NCI-H1694 treated with DMSO at 0.1 percent for 48 hours (cell line): ENCODE measurements at places on chromosomes 7 and 10.

- no peak for DNase-seq
These were observed 11.9 kb downstream of the ERCC6 start for GRCh38 chr10:49527061-49527460.

DNA sequence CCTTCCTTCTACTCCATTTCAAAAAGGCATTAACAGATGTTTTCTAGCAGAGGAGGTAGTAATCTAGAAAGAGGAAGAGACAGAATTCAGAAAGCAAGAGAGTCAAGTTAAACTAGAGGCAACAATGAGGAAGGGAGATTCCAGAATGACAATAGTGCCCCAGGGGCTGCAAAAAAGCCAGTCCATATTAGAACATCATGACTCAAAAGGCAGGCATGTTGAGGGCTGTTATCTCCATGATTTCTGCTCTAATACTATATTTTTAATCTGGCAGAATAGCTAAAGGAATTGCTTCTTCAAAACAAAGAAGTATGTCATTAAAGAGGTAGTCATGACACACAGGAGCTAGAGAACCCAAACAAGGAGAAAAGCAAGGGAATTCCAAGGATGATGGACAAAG lies 599.6 kb downstream of the INHBA start:
- no peak for DNase-seq

DNA sequence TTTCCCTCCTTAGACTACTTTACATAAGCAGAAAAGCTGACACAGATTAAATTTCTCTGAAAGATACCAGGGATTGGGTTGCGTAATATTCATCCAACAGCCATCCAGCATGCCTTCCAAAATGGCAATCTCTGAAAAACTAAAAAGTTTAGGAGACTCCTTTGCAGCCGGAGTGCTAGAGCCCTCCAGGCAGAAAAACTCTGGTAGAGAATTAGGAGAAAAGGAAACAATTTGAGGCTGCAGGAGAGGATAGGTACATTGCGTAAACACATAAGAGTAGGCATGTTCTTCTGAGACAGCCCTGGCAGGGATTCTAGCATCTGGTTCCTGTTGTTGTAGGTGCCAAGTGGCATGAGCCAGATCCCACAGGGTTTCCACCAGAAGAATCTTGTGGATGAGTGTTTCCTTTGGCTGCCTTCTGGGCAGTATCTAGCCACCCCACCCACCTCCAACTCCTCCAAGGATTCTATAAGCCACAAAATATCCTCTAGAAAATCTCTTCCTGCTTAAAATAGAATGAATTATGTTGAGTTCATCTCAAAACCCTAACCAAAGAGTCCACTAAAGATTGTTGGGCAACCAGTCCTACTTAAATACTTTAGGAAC lies 402.4 kb downstream of the HGF start:
- no peak for DNase-seq

DNA sequence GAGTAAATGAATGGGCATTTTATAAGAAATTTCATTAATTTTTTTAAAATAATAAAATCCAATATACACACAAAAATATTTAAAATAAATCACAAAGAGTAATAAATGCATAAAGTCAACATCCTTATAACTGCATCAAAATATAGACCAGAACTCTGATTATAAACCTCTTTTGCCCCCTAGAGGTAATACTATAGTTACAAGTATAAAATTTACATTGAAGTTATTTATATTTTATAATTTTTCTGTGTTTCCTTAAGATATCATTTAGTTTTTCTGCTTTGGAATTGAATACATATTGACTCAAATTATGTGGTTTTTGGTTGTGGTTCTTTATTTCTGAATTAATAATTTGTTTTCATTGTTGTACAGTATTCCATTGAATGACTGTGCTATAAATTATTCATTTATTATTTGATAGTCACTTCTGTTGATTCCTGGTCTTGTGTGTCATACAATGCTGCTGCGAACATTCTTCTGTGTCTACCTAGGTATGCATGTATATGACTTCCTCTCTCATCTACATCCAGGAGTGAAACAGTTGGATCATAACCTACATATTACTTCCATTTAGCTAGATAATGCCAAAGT lies 673.6 kb downstream of the IPMK start:
- no peak for DNase-seq

DNA sequence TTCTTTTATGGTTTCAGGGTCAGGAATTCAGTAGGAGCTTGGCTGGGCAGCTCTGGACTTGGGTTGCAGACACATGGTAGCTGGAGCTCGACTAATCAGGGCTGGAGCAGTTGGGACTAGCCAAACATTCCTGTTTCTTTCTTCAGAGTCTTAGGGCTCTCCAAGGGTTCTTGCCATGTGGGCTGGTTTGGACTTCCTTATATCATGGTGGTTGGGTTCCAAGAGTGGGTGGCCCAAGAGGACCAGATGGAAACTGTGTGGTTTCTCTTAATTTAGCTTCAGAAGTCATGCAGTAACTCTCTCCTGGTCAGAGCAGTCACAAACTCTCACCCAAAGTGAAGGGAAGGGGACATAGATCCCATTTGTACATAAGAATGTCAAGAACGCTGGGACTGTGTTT lies 270.1 kb upstream of the FZD1 start:
- DNase-seq, result no peak

- no peak for DNase-seq
These were observed 78.4 kb upstream of the AFAP1L2 start for GRCh38 chr10:114482480-114483304.

DNA sequence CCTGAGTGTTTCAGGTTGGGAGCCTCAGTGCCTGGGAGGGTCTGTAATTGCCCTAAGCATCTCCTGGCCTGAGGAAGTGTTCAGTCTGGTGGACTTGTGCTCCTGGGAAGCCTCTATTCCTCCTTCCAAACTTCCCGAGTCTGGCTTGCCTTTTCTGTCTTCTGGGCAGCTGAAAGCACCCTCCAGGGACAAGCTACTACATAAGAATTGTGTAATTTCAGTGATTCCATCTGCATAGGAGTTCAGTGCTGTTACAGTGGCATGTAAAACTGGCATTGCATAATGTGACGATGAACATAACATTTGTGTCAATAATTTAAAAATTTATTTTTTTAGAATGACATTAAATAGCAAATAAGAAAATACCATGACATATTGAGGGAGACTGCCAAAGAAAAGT lies 109.3 kb downstream of the AOAH start:
- no peak for DNase-seq

- no peak for DNase-seq
These were observed 1.4 kb downstream of the FZD1 start for GRCh38 chr7:91265693-91266066.

DNA sequence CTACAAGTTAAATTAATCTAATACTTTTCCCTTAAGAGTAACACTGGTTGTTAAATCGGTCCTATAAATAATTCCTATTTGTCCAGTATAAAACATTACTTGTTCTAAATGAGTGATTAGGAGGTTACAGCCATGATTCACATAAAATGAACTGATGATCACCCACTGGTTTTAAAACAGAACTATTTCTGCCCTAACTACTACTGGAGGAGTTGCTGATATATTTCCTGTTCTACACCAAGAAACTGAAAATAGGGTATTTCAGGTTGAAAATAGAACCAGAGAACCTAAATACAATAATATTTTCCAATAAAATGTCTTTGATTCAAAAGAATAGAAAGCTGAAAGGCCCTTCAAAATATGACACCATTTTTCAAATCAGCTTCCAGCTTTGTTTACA lies 30.9 kb downstream of the DNAJC1 start:
- no peak for DNase-seq

DNA sequence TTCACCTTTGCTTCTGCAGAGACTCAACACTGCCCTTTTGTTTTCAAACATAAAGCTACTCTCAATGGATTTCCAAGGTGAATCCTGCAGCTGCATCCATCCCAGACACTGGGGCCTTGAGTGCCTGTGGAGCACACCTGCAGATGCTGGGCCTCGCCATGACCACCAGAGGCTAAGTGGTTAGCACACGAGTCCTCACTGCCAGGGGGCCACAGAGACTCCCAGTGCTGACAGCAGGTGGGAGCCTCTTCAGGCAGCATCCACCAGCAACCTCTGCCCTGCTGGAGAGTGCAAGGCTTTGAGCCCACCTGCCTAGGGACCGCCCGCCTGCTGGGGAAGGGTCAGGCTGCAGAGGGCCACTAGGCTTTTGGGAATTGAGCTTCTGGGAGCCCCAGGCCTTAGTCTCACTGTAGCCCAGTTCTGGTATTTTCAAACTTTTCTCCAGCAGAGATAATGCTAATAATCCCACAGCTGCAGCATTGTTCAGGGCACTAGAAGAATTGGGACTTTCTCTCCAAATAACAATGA lies 9.4 kb upstream of the HPS1 start:
- no peak for DNase-seq

- no peak for DNase-seq
These were observed 84.6 kb downstream of the XPNPEP1 start for GRCh38 chr10:109838592-109839244.

GRCh38 chr7:133629701-133630100 lies 376.8 kb downstream of the EXOC4 start:
- DNase-seq, result no peak

GRCh38 chr10:7544203-7544602 lies 122.6 kb downstream of the ITIH5 start:
- no peak for DNase-seq

GRCh38 chr7:43449577-43449976 lies 133.3 kb upstream of the STK17A start:
- DNase-seq, result no peak

DNA sequence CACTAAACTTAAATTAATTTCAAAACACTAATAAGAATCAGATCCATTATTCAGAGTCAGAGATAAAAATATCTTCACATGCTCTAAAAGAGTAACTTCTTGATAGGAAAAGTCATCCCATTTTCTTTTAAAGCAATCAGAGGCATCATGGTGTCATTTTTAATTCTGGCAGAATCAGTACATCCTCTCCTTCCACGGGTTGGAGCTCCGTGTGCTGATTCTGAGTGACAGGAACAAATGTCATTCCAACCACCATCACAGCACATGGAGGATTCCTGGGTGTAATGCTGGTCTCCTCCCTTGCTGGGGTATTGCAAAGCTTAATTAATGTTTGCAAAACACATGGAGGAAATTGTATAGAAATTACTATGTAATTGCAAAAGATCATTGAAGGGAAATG lies 114.5 kb upstream of the IMMP2L start:
- no peak for DNase-seq

DNA sequence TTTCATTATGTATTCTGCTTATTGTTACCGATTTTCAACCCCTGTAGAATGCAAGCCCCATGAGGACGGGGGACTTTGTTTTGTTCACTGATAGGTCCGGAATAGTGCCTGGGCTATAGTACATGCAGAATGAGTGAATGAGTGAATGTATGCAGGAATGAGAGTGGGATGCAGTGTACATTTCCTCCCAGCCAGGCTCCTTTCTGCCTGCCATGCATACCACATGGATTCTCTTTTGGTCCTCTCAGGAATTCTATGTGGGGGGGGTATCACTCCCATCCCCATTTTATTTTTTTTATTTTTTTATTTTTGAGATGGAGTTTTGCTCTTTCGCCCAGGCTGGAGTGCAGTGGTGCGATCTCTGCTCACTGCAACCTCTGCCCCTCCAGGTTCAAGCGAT lies 16.7 kb downstream of the TRIM56 start:
- DNase-seq, result no peak

DNA sequence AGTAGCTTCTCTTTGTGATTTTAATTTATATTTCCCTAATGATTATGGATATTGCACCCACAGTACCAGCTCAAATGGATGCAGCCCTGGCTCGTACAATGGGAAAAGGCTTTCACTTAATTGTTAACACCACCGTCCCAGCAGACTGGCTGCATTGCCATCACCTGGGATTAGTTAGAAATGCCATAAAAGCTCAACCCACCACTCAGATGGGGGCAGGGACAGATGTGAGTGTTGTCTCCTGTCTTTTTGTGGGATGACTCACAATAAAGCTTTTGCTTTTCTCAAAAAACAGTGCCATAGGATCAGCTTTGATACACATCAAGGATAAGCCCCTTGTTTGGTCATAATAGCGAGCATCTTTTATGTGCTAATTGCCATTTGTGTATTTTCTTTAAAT lies 729.1 kb downstream of the TNS3 start:
- DNase-seq, result no peak

DNA sequence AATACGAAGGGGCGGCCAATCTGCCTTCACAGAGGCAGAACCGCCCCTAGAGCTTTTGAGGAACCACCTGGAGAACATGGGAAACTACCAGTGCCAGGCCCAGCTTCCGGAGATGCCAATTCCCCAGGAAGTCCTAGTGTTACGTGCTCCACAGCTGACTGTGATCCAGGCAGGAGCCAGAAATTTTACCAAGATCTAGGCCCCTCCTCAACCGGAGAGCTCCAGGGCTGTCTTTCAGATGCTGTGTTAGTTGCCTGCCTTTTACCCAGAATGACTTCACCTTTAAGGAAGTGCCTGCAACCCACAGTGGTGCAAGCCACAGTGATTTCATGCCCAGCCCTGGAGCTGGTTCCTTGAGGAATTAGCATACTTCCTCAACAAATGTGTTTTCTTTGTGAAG lies 62.9 kb downstream of the ELMO1 start:
- no peak for DNase-seq

DNA sequence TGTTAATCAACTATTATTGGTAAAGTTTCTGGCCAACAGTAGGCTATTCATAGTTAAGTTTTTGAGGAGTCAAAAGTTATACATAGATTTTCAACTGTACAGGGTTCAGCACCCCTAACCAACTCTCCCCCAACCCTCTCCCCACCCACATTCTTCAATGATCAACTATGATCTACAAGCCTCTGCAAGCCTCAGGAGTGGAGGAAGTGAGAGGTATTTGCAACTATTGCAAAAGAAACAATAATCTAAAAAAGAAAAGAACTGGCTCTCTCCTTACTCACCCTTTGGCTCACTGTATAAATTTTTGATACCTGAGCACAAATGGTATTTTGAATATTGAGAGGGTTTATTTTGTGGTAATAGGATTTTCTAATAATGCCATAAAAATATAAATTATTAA lies 179.8 kb downstream of the IPMK start:
- no peak for DNase-seq

DNA sequence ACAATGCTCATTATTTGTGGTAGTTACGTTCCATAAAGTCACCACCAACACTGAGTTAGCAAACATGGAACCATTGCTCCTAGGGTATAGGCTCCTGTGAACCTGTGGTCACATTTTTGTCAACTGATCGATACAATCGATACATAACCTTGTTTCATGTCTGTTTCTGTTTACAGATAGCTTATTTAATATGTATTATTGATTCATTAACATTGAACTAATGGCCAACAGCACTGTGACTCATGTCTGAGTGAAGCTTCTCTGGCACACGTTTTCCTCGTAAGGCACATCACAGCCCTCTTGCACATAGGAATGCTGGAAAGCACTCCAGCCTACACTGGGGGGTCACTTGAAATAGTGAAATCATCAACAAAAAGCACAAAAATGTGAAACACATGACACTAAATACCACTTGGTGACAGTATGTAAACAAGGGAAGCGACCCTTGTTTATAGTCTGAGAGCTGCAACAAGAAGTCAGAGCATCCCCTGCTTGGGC lies 27.0 kb downstream of the GHRHR start:
- DNase-seq, result no peak

GRCh38 chr10:4909118-4909517 lies 54.1 kb upstream of the AKR1C1 start:
- DNase-seq, result no peak

GRCh38 chr10:47043928-47044538 lies 132.8 kb downstream of the PTPN20 start:
- no peak for DNase-seq

- no peak for DNase-seq
These were observed 1.7 kb downstream of the ARHGAP12 start for GRCh38 chr10:31926765-31927564.
